ENCODE measurements at places on chromosomes 6 and 20.

DNA sequence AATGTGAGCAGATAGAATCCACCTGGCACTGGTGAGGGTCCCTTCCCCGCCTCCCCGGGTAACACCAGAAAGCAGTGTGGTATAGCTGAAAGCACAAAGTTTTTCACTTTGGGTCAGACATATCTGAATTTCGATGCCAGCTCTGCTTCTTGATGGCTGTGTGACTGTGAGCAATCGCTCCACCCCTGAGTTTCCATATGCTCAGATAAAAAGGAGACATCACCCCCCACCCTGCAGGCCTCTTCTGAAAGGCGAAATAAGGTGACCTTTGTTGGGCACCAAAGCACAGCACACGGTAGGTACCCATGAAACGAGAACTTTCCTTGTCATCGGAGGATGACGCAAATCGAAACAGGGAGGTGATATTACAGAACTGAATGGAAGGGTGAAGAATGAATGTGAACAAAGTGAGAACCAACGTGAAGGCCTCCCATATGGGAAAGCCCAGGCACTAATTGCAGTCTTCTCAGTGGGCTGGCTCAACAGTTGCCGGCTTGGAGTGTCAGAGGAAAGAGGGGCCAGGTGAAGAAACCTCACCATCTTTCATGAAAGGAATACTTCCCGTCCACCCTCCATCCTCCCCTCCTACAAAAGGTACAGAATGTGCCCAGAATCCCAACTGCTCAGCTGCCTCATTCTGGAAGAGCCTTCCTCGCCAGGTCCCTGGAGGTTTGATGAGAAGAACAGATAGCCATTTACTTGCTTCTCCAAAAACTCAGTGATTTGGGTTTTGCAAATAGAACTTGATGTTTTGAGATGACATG, 61.8 kb downstream of the NFATC2 start:
- ATAC-seq, result peak; percentile 97

DNA sequence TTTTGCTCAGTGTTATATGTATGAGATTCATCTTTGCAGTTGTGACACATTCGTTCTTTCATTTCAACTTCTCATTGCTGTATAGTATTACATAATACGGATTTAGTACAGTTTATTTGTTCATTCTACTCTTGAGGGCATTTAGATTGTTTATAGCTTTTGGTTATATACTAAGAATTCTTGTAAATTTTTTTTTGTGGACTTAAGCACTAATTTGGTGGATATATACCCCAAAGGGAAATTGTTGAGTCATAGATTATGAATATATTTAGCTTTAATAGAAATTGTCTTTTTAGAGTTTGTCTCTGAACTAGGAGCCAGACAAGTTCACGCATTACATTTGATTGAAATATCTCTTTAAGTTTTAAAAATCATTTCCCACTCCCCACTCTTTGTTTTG, 79.6 kb downstream of the DNAH8 start:
- no peak for ATAC-seq

- ATAC-seq, result no peak
Measured at GRCh38 chr20:9789131-9789530, 49.7 kb downstream of the PAK5 start.

GRCh38 chr6:37373822-37374471, 20.2 kb downstream of the RNF8 start:
- ATAC-seq, result no peak

- no peak for ATAC-seq
Measured at GRCh38 chr20:47529840-47530239, 28.2 kb downstream of the NCOA3 start.

- no peak for ATAC-seq
Measured at GRCh38 chr20:5836569-5836968, 86.4 kb downstream of the SHLD1 start.

GRCh38 chr20:25277051-25277801, 29.3 kb downstream of the PYGB start:
- ATAC-seq, result no peak

DNA sequence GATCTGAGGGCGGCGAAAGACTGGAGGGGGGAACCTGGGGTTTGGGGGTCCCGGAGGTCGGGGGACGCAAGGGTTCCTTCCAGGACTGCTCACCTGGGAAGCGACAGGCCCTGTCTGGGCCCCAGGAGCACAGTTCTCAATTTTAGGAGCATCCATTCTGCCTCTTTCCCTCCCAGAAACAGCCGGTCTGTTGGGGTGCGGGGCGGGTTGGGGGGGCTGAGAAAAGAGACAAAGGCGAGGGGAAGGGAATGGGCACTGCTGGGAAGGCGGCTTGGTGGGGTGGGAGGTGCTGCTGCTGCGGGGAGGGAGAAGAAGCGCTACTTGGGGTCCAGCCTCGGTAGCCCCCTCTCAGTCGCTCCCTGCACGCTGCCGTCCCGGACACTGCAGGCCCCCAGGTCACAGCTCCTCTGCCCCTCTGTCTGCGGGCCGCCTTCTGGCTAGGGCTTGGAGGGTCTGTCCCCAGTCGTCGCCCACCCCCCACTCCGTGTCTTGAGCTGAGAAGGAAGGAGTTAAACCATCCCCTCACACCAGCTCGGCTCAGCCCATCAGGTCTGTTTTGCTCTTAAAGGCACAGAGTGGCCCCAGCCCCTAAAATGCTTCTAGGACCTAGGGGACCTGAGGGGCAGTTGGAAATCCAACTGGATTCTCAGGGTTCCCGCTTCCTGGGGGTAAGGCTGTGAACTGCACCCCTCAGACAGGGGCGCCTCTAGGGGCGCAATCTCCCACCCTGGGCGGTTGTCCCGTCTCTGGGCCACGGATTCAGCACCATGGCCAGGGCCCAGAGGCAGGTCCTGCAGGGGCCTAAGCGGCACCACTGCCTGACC, 690 bp downstream of the GDAP1L1 start:
- ATAC-seq, result no peak

DNA sequence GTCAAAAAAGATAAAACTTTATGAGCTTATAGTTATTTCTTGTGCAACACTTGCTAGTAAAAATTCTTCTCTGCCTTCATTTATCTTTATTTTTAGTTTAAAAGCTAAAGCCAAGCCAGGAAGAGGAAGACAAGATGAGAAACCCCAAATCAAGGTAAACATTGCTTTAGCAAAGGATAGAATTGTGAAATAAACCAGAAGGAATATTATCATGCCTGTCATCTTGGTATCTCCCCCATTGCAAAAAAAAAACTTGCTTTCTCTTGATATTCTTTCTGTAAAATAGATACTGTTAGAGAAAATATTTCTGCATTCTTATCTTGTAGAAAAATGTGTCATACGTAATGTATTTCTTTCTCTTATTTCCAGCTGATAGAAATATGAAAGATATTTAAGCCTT, 432.8 kb downstream of the GJA1 start:
- ATAC-seq, result no peak

DNA sequence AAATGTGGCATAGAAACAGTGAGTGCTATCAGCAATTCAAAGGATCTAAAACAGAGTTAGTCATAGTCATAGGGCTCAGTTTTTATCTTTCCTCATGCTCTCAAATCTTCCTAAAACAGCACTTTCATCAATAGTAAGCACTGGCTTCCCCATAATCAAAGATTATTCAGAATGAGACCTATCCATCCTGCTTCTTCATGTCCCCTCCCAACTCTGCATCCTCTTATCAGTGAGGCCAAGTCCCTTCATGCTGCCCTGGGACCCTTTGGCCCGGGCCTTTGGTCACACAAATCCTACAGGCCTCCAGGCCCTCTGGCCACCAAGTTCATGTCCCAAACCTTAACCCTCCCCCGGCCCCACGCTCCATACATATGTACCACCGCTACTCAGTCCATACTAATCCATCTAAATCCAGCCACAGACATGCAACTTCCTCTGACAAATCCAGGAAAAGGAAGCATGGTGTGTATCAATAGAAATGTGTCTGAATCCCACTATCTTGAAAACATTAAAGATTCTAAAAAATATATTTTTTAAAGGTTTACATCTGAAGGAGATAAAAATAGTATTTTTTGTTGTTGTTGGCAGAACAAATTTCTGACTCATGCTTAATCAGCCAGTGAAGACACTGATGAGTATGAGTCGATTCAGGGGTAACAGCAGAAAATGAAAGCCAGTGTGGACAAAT, 143.5 kb downstream of the PDE7B start:
- ATAC-seq, result no peak

GRCh38 chr20:44180814-44181213, 6.2 kb downstream of the JPH2 start:
- ATAC-seq, result no peak

- no peak for ATAC-seq
Measured at GRCh38 chr20:19841740-19842139, 83.7 kb downstream of the RIN2 start.

- ATAC-seq, result peak; percentile 80
Measured at GRCh38 chr6:11346516-11346915, 114.0 kb upstream of the NEDD9 start.

DNA sequence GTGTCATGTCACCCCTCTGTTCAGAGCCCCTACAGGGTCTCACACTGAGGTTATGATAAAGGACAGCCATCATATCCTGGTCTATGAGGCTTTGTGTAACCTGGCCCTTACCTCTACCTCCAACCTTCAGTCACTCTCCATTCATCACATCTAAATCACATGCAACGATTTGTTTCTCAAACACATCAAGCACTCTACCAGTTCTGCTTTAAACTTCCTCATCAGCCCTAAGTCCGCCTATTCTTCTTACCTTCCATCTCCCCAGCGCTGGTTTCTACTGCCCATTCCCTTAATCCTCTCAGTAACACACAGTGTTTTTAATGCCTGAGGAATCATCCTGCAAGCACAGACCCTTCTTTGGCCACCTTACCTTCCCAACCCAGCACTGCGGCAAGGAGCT, 17.9 kb upstream of the BACH2 start:
- peak; percentile 49 for ATAC-seq

- peak; percentile 49 for ATAC-seq
Measured at GRCh38 chr20:48797275-48797825, 30.4 kb downstream of the PREX1 start.

- peak; percentile 14 for ATAC-seq
Measured at GRCh38 chr20:51402201-51402600, 140.3 kb downstream of the NFATC2 start.

GRCh38 chr20:32149566-32150170, 40.2 kb downstream of the TM9SF4 start:
- no peak for ATAC-seq

DNA sequence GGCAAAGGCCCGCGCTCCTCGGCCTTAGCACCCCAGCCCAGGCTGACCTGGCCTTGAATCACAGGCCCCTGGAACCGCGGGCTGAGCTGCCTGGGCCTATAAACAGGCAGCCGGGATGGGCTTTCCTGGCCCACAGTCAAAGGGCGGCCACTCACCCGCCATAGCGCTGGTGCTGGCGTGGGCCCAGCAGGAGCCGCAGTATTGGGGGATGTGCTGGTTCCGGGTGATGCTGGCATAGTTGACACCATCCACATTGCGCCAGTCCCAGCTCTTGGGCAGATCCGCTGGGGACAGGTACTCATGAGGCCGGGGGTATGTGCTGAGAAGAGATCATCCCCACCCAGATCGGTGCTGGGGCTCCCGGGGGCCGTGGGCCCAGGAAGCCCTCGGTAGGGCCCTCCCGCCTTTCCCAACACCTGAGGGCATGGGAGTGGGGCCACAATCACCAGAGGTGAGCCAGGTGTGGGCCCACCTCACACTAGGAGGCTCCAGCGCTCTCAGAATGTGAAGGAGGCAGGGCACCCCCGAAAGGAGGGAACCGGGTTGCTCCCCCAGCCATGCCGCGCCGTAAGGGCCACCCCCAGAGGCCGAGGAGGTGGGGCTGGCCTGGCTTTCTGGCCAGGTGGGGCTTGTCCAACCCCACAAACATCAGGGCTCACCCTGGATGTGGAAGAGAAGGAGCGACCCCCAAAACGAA, 739 bp downstream of the CTSZ start:
- no peak for ATAC-seq

GRCh38 chr20:25035921-25036320, 22.0 kb downstream of the ACSS1 start:
- ATAC-seq, result no peak

GRCh38 chr20:3177746-3178485, 4.6 kb upstream of the LZTS3 start:
- ATAC-seq, result no peak

DNA sequence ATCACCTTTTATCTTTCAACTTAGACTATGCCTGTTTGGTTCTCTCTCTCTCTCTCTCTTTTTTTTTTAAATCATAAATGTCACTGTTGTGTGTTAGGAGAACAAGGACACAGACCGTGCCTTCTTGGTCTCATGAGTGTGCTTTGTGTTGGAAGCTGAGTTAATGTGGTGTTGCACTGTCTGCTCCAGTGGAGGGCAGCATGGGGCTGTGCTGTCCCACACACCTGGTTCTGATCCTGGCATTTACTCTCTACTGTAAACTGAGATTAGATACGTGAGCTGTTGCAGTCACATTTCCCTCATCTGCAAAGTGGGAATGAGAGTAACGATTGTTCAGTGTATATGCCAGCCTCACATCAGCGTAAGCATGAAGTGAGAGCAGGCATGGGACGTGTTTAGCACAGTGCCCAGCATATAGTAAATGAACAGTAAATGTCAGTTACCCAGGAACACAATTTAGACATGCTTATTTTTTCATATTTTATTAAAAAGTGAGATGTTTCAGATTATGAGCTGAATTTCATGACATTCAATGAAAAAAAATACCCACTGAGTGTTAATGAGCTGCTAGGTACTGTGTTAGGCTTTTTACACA, 161.1 kb downstream of the FARS2 start:
- no peak for ATAC-seq

- no peak for ATAC-seq
Measured at GRCh38 chr20:23021951-23022350, 13.2 kb upstream of the SSTR4 start.

DNA sequence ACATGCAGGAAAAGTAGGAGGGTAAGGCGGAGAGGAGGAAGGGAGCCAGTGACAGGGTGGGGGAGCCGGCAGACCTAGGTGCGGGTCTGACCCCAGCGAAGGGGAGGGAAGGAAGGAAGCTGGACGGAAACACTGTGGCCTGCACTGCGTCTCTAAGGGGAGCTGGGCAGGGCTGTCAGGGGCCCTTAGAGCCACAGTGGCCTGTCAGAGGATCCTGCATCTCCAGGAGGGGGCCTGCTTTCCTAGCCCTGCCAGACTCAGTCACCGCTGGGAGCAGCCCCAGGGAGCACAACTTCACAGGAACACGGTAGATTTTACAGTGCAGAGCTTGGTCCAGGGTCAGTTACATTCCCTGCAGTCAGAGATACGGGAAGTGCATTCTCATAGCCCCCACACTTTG, 118.2 kb downstream of the PACRG start:
- ATAC-seq, result no peak

DNA sequence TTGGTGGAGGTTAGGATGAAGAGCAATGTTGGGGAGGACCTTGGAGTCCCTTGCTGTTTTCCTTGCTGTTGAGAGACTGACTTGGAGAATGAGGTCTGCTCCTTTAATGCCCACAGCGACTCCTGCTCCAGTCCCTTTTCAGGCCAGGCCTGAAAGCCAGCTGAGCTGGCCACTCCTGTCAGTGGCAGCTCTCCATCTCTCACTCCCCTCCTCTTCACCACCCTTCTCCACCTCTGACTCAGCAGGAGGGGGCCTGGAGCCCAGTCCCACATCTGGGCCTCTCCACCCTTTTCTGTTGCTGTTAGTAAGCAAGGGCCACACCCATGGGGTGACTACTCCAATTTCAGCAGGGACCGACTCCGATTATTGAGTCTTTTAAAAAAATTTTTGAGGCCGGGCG, 2.2 kb downstream of the SNX21 start:
- ATAC-seq, result no peak
